T1000 (cell line): ENCODE measurements at places on chromosomes 2 and 18.

DNA sequence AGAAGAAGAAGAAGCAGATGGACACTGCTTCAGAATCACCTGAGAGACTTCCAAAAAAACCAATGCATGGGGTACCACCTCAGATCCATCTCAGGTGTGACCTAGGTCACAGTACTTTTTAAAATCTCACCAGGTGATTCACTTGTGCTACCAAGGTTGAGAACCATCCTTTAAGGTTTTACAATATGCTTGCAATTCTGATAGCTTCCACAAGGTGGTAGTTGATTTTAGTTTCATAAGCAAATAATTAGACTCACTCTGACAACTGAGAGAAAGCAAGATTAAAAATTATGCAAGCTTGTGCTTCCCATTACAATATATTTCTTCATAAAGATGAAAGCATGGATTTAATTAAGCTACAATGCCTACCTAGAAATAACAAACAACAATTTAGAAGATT, 355.1 kb downstream of the EN1 start:
- no peak for DNase-seq

- DNase-seq = no peak
These were observed 46.0 kb downstream of the TNS1 start for GRCh38 chr2:217956586-217957457.

- DNase-seq = no peak
These were observed 40.9 kb downstream of the SP3 start for GRCh38 chr2:173924285-173924684.

DNA sequence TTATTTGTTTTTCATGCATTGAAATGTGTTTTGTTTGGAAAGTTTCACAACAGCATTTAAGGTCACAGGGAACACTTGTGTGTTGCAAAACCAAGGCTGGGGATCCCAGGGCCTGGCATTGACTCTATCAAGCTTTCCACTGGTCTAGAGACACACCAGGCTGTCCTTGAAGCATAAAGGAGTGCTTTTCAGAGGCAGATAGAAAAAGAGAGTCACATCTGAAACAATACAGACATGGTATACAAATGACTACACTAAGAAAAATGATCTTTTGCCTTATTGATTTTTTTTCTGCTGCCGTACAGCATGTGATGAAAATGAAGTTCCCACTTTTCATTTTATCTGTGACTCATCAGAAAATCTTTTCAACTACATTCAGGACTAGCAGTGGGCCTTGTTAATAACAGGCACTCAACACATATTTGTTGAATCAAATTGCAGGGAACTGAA, 61.9 kb upstream of the ZCCHC2 start:
- no peak for DNase-seq

DNA sequence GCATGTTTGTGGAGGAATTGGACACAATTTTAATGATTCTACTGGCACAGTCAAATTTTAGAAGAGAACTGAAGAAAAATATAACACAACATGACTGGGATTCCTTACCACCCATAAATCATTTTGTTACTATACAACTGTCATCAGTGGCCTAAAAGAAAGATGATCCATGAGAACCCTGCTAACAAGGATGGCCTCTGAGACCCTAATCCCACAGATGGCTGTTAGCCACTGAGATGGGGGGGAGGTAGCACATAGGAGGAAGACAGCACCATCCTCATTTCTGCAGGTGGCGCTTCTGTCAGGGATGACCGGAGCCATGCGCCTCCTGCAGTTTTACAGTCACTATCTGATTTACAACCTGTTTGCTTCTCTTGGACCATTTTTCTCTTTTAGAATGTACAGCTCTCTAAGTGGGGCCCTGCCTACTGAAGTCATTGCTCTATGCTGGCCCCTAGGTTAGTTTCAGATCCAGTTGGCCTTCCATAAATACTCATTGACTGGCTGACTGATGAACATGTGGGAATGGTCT, 279.8 kb downstream of the NAPG start:
- no peak for DNase-seq

GRCh38 chr2:240244543-240244942, 104.1 kb upstream of the OTOS start:
- DNase-seq = no peak

DNA sequence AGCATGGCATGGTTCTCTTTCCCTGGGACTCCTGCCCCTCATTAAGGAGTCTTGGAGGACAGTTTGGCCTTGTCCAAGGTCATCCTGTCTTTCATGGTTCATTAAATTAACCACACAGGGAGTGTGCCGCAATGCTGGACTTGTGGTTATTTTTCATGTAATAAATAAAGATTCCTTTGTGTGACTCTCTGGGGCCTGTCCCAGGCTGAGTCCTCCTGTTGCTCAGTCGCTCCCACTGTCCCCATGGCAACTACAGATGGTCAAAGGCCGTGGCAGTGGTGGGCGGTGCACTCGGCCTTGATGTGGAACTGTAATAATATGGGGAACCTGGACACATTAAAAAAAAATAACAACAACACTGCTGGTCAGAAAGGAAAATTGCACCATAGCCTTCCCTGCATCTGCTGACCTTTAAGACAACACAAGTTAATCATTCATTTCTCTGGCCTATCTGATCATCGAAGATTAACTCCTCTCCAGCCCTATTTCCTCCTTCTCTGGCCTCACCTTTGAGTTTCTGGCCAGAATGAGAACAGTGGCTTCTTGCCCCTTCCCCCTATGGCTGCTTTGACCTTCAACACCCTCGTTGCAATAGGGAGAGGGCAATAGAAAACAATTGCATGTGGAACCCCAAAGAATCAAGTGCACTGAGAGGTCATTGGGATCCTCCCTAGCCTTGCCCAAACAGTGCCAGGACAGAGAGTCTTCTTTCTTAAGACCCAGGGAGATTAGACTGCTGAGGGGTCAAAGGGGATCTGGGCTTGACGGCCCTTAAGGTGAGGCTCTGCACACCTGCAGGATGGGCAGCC, 44.7 kb downstream of the PSD4 start:
- DNase-seq = no peak

DNA sequence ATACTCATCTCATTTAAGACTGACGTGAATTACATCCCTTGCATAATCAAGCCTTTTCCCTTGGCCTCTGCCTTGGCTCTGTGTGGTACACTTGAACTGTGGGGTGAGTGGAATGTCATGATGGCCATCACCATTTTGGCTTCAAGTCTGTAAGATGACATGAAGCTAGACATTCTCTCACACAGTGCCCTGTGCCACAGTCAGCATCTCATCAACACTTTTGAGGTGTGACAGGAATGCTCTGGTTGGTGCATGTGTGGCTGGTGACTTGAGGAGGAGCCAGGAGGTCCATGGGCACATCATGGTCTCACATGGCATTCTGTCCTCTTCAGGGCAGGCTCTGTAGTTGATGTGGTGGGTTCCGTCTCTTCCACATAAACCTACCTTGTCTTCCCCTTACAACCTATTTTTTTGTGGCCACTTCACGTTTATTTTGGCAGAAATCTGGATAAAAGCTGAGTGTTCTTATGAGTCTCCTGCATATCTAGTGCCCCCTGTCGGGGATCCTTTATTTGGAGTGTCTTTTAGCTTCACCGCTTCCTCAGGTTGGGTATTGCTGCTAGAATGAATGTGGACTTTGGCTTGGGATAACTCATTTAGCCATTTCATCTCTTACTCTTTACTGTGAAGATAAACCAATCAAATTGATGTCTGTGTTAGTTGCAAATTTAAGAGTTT, 28.1 kb downstream of the MAP4K4 start:
- no peak for DNase-seq

DNA sequence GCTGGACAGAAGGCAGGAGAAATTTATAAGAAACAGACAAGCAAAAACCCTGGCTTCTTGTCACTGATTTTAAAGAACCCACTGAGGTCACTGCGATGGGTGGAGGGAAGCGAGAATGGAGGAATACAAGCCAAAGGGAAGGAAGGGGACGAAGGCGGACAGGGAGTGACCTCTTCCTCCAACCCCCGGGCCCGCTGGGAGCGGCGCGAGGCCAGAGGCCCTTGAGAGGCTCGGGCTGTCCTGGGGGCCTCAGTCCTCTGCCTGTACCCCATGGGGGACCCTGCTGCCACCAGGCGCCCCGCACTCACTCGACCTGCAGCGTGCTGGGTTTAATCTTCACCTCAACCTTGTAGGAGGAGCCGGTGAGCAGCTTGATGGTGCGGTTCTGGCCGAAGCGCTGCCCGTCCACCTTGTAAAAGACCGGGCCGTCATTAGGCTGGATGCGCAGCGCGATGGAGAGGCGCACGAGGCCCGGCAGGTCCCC, 793 bp downstream of the CNRIP1 start:
- DNase-seq = no peak

- no peak for DNase-seq
These were observed 210.1 kb downstream of the AGPS start for GRCh38 chr2:177602611-177603164.

- no peak for DNase-seq
These were observed 28.8 kb downstream of the LONRF2 start for GRCh38 chr2:100293341-100294161.

DNA sequence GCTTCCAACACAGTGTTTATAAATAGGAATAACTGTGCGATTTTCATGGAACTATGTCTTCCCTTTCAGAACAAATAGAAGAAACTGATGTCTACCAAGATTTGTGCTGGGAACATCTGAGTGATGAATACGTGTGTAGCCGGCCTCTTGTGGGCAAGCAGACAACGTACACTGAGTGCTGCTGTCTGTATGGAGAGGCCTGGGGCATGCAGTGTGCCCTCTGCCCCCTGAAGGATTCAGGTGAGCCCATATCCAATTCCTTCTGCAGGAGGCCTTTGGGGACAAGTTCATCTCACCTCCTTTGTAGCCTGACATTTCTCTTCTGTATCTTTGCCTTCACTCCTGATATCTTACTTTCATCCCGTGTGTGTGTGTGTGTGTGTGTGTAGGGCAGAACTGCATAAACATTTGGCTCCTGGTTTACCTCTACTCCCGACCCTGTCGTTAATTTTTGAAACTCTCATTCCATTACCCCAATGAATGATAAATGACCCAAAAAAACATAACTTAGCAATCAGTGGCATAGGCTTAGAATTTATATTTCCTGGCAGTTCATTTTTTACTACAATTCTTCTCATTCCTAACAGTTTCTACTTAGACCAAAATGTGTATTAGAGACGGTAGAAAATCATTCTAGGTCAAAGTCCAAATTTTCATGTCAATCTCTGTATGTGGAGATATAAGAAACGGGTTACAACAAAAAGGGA, 111.0 kb upstream of the RASGRP3 start:
- DNase-seq = no peak

- no peak for DNase-seq
These were observed 141.2 kb downstream of the LRATD1 start for GRCh38 chr2:14773696-14774095.

- DNase-seq = no peak
These were observed 19.4 kb downstream of the DNMT3A start for GRCh38 chr2:25322312-25322711.

GRCh38 chr2:179558010-179558934, 293.6 kb upstream of the SESTD1 start:
- no peak for DNase-seq

- DNase-seq = no peak
These were observed 141.9 kb downstream of the MTCL1 start for GRCh38 chr18:8847066-8847755.

DNA sequence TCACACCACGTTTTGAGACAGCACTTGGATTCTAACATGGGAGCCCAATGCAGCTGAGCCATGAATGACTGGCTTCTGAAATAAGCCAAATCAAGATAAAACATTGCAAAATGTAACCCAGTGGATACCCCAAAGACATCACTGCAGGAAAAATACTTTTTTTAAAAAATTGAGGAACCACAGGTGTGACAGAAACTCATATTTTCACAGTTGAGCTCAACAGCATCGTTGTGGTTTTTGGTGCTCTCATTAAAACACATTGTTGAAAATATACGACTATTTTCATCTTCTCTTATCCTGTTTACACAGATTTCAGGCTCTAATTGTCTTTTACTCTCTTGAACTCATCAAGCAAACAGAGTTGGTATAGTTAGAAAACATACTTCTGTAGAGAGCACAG, 429.3 kb upstream of the VRK2 start:
- DNase-seq = no peak

GRCh38 chr2:1162768-1163584, 212.3 kb downstream of the SNTG2 start:
- DNase-seq = no peak

DNA sequence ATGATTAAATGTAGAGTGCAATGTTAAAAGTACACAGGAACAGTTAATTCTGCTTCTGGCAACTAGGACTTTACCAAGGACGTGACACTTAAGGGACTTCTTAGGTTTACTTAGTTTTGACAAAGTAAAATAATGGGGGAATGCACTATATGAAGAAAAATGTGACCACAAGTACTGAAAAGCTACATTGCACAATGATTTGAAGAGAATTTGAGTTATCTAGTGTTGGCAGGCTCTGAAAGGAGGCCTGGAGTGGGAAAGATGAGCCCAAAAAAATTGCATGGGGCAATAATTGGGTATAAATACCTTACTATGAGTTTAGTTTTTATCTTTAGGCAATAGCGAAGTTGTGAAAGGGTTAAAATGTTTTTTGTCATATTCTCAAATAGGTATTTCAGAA, 173.7 kb downstream of the DOK6 start:
- no peak for DNase-seq

DNA sequence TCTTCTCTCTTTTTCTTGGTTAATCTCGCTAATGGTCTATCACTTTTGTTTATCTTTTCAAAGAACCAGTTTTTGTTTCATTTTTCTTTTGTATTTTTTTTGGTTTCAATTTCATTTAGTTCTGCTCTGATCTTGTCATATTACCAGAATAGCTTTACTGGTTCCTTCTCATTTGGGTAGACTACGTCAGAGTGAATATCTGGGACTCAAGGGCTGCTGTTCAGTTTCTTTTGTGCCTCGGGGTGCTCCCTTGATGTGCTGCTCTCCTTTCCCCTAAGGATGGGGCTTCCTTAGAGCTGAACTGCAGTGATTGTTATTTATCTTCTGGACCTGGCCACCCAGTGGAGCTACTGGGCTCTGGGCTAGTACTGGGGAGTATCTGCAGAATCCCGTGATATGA, 29.4 kb upstream of the IL1RN start:
- no peak for DNase-seq

DNA sequence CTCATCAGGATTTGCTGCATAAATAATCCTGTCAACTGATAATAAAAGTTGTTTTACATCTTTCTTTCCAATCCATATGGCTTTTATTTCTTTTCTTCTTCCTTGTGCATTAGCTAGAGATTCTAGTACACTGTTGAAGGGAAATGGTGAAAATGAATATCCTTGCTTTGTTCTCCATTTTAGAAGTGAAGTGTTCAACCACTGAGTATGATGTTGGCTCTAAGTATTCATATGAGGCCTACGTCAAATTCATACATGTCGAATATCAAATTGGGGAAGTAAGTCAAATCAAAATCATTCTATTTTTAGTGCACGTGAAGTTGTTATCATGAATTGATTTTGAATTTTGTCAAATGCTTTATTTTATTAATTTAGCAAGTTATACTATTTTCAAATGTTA, 7.8 kb upstream of the ACKR3 start:
- DNase-seq = no peak

DNA sequence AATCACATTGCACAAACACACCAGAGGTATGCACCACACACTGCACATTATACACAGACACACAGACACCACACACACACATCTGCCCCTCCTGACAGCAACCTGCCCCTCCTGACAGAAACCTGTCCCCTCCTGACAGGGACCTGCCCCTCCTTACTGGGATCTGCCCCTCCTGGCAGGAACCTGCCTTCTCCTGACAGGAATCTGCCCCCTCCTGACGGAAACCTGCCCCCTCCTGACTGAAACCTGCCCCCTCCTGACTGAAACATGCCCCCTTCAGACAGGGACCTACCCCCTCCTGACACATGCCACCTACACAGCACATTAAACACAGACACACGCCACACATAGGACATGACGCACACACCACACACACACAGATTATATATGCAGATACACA, 88.9 kb downstream of the PXDN start:
- no peak for DNase-seq
